ENCODE measurements at places on chromosomes 5 and 9.

DNA sequence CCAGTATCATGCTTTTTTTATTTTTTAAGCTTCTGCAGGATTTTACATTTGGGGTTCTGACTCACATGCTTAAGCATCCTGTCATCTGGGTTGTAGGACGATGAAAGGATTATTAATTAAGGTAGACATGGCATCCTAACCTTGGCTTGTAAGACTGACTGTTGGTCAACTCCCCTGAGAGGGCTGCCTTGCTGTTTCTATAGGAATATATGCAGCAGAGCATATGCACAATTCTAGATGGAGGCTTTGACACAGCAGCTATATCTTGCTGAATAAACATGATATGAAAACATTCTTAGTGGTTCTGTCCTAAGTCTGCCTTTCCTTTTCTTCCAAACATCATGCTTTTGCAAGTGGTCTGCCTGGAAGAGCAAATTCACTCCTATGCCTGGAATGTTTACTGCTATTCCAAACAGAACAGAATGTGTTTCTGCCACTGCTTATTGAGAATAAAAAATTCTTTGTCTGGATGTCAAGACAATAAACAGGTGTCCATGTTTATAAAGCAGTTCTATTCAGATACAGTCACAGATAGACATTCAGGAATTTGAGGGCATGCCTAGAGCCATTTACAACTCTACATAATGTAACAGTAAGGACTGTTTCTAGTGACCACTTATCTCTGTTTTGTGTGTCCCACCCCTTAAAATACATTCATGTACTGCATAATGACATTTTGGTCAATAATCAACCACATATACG lies 166.2 kb upstream of the PPP2R2B start:
- no peak for DNase-seq

DNA sequence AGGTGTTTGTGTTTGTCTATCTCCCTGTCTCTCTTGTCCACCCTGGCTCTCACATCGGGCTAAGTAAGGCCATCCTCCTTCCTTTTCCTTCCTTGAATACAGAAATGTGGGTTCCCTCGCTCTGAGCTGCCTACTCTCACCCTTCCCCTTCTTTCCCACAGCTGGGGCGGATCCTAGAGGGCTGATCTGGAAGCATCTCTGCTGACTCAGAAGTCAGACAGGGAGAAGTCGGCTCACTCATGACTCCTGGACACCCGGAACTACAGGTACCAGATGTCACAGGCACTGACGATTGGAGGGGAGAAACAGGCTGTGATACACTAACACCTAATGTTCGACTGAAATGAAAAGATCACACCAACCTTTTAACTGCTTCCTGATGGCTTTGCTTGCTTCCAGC lies 41.3 kb downstream of the PTPN3 start:
- DNase-seq, result no peak

GRCh38 chr5:38725371-38725865 lies 120.4 kb upstream of the OSMR start:
- DNase-seq, result no peak

GRCh38 chr5:180126716-180127681 lies 55.4 kb upstream of the RNF130 start:
- no peak for DNase-seq

GRCh38 chr9:103990311-103990710 lies 103.8 kb upstream of the SMC2 start:
- no peak for DNase-seq

DNA sequence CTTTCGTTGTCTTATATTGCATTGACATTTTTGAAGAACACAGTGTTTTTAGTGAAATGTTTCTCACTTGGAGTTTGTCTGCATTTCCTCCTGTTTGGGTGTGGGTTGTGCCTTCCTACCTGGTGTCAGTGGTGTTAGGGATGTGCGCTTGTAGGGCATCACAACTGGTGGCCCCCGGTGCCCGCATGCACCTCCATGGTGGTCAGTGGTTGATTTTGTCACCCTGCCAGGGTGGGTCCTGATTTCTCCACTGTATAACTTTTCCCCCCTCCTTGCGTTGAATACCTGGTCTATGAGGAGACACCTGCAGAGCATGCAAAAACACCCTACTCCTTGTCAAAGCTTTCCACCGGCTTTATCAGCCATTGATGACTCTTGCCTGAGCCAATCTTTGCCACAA lies 132.9 kb downstream of the BARX1 start:
- DNase-seq, result no peak

DNA sequence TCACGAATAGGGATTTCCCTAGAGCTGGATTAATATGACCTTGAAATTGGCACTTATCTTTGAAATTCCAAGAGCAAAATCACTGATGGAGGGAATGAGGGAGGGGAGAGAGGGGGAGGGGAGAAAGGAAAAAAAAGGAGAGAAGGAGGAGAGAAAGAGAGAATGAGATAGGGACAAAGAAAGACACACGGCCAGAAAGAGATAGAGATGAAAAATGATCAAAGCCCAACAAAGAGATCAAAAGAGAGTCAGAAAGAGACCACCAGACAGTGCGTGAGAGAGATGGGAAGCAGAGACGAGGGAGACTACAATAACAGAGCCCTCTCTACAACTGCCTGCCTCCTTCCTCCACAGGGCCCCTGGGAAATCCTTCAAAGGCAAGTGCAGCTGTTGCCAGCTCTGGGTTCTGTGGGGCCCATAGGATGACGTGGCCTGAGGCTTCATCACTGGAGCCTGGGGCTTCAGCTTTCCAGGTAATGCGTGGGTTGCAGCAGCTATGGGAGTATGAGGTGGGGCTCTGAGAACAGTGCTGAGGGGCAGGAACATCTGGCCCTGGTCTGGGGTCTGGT lies 58.3 kb upstream of the SHB start:
- no peak for DNase-seq

DNA sequence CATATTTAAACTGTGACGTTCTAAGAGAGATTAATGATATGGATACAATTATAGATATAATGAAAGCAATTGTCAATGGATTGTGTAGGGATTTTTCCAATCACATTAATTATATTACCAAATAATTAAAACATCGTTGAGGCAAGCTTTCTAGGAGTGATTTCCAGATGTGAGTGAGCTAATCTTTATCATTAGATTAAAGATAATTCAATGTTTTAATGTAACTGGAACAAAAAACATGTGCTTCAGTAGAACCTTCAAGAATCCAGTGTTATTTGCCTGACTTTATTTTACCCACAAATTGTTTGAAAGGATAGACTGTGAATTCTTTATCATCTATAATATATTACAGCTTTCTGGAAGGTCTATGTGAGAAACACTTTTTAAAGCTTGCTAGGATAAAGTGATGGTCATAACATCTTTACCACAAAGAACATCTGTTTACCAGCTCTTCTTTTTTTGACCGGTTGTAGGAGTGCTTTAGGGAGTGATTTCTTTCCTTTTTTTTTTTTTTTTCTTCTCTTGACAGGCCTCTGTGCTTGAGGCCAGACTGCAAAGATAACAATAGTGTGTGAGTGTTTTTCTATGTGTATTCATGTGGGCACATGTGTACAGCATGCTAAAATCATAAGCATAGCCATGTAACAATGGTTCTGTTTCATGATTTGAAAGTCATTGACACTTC lies 35.0 kb downstream of the SNCAIP start:
- no peak for DNase-seq

DNA sequence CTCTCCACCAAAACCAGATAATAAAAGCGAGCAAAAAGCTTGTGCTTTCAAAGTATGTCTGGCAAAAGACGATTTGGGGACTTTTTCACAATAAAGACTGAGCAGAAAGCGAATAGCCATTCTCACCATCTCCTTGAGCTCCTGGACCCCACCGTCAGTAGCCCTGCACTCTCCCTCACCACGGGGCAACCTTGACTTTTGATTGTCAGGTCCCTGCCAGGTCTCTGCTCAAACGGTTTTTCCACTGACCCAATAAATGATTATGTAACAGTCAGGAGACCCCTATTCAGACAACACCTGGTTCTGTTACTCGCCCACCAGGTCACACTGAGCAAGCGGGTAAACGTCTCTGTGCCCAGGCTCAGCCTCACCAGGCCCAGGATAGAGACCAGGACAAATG lies 131.3 kb downstream of the MVB12B start:
- DNase-seq, result no peak

DNA sequence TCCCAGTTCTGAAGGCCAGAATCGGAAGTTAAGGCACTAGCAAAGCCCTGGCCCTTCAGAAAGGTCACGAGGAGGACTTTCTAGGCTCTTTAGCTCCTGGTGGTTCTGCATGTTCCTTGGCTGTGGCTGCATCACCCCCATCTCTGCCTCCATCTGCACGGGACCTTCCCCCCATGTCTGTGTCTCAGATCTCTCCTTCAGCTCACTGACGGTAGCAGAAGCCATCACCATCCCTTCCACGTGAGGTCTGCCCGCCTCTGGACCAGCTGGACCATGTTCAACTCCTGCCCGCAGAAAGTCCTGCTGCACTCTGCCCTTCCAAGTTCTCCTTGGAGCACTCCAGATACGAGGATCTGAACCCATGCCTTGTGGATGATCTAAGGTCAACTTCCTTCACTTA lies 242.9 kb upstream of the IRX1 start:
- DNase-seq, result no peak

DNA sequence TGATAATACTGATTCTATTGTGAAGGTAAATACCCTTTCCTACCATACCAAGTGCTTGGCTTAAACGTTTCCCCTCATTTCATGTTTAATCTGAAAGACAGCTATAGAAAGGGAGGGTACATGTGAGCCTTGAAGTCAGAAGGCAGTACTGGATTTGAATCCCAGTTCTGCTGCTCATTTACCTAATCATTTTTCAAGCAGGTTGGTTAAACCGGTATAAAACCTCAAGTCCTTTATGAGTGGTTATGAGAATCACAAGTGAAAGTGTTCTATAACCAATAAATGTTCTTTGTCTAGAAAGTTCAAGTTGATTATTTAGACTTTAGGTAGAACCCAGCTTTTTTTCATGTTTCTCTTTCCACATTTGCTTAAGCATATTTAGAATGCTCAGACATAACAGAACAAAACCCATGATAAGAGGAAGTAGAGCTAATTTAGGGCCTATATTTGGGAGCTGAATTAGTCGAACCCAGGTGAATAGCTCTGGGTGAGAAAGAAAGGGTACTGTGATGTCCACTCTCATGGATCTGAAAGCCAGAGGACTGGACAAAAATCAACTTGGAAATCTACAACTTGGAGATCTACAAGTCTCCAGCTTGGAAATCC lies 29.7 kb upstream of the F2RL2 start:
- DNase-seq, result no peak

DNA sequence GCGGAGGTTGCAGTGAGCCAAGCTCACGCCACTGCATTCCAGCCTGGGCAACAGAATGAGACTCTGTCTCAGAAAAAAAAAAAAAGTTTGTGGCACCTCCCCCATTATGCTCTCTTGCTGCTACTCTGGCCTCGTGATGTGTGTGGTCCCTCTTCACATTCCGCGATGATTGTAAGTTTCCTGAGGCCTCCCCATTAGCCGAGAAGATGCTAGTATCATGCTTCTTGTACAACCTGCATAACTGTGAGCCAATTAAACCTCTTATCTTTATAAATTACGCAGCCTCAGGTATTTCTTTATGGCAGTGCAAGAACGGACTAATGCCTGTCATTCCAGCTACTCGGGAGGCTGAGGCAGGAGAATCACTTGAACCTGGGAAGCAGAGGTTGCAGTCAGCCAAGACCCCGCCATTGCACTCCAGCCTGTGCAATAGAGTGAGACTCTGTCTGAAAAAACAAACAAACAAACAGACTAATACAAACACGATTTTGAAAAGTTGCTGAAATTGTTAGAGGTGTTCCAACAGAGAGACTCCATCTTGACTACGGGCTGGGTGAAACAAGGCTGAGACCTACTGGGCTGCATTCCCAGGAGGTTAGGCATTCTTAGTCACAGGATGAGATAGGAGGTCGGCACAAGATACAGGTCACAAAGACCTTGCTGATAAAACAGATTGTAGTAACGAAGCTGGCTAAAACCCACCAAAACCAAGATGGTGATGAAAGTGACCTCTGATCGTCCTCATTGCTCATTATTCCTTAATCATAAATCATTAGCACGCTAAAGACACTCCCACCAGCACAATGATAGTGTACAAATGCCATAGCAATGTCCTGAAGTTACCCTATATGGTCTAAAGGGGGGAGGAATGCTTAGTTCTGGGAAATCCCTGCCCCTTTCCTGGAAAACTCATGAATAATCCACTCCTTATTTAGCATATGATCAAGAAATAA lies 8.3 kb upstream of the AFF4 start:
- DNase-seq, result no peak

DNA sequence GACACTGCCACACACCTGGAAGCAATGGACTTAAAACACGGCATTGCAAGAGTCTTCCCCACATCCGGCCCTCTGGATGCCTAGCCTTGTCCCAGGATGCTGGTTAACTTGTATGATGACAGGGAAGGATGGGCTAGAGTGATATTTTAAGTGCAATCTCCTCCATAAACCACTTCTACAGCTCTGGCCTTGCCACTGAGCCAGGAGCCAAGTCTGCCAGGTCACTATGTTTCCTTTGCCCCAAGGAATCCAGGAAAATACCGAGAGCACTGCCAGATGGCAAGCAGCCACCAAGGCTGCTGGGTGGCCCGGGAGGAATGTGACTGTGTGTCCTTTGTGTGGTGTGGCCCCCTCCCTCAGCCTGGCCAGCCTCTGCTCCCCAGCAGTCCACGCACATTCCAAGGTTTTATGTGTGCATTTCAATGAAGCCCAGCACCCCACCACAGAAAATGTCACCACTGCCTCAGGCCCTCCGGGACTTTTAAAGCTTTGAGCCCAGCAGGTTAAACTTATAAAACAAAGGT lies 106.0 kb downstream of the FRMD3 start:
- DNase-seq, result no peak

DNA sequence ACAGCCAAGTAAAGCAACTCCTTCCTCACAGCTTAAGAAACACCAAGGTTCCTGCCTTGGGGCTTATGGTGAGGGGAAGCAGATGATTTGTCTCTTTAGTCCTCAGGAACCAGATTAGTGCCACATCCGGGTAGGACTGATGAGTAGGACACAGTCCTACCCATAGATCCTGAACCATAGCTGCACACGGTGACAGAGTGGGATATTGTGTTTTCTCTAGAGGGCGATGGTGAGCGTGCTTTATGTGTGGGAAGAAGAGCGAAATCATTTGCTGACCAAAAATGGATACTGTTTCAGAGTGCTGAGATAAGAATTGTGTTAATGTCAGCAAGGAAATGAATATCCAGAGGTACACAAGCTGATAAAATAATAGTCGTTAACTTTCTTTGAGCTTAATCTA lies 209.0 kb upstream of the FBXL7 start:
- no peak for DNase-seq

DNA sequence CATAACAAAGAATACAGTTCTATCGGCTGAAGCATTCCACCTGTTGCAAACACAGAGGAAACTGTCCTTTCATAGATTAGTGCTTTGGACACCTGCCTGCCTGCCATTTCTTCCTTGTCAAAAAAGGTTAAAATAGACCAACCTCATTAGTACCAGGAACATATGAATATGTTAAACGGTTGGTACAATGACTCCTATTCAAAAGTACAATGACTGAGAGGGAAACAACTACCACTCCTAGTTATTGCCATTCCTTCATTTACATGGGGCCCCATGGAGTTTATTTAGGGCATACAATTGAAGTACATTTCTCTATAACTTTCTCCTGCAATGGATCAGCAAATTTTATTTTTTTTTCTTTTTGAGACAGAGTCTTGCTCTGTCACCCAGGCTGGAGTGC lies 77.4 kb upstream of the PIP5K1B start:
- no peak for DNase-seq

GRCh38 chr9:132061526-132061925 lies 18.1 kb downstream of the MED27 start:
- no peak for DNase-seq

- no peak for DNase-seq
Measured at GRCh38 chr9:105637787-105638395, 24.4 kb upstream of the TAL2 start.

- peak; percentile 40 for DNase-seq
Measured at GRCh38 chr9:126228781-126229444, 97.7 kb upstream of the MVB12B start.

GRCh38 chr5:105392710-105393149 lies 1830.1 kb upstream of the NUDT12 start:
- no peak for DNase-seq
